Keratinocyte (primary cell): ENCODE measurements at places on chromosomes 12 and 14.

DNA sequence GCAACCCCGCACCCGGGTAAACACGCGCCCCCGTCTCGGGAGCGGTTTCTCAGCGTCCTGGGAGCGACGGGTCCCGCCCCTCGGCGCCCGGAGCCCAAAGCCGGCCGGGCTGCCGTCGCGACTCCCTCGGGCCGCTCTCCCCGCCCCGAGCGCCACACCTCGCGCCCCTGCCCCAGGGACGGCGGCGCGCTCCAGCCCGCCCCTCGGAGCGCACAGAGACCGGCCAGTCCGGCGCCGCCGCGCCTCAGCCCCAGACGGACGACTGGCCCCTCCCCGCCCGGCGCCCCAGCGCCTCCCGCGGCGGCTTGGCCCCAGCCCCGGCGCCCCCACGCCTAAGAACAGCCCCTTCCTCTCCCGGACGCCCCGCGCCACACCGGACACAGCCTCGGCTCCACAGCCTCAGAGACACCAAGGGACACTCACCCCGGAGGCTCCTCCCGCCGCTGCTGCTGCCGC lies 411 bp downstream of the BTBD7 start:
- DNase-seq: no peak

- DNase-seq: no peak
Observed at GRCh38 chr12:26327975-26328644, 132.7 kb downstream of the SSPN start.

GRCh38 chr12:107955966-107956643 lies 173.0 kb upstream of the WSCD2 start:
- no peak for DNase-seq

DNA sequence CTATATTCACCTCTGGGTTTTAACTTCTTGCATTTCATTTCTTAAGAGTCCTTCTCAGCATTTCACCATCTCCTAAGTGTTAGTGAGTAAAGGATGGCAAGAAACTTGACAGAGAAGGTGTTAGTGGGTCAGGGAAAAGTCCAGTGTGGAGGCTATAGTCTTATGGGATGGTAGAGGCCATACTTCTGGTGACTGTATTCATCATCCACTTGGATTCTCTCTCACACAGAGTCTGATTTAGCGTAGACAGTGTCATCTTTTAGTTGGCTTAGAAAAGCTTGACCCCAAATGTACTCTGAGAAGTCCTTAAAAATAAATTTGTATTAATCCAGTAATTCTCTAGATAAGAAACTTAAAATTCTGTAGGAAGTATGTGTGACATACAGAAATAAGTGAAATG lies 232.4 kb upstream of the FBXO33 start:
- DNase-seq: no peak

DNA sequence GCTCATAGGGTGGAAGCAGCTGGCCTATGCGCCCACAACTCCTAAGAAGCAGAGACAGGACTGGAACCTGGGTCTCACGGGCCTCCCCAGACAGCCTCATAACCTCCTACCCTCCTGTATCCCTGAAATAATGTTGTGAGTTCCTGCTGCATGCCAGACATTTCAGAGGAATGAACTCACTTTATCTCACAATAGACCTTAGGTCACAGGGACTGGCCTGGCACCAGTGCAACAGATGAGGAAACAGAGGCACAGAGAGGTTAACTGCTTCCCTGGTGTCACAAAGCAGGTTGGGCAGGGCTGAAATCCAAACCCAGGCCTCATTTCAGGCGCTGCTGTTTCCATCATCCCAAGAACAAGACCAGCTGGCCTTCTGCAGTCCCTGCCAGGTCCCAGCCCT lies 5.3 kb downstream of the PHETA1 start:
- no peak for DNase-seq

- DNase-seq: no peak
Observed at GRCh38 chr12:54398995-54399793, 14.7 kb upstream of the ZNF385A start.

DNA sequence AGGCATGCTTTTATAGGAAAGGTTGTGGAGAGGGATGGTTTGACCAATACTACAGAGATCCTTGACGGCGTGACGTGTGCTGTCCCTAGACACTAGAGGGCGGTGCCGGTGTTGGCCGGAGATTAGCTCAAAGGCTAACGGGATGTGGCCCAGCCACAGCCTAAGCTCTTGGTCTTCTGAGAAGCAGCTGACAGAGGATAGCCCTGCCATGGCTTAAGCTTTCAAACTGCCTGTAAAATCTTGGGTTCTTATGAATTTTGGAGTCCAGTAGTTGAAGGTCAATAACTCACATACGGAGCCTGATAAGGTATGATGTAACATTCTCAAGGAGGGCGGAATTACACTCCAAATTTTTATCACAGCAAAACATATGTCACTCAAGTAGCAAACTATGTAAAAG lies 515.7 kb upstream of the ATXN7L3B start:
- DNase-seq: no peak

GRCh38 chr12:43210485-43211192 lies 341.4 kb downstream of the ADAMTS20 start:
- DNase-seq: no peak

DNA sequence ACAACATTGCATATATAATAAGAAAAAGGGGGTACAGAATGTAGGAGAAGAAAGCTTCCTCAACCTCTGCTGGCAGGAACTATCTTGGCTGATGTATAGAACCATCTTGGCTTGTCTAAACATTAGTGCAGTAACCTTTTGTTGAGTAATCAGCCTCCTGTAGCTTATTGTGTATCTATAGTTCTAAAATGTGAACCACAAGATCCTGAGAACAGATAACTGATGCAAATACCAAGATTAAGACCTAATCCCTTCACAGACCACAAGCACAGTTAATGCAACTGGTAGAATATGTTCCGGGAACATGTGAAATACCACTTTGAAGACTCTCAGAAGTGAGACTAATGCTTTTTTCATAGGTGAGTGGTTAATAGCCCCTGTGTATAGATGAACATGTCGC lies 50.7 kb upstream of the KCNC2 start:
- DNase-seq: no peak

DNA sequence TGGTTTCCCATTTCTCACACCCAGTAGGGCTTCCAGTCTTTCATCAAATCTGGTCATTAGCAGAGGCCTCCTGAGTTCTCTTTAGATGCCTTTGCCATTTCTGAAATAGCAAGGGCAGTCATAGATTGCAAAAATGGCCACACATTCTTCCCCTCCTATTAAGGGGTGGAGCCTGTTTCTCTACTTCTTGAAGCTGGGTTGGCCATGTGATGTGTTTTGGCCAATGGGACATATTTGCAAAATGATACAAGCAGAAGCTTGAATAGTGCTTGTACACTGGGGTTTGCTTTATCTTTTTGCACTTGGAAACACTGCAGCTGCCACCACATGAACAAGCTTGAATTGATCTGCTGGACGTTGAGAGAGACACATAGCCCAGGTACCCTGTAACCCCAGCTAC lies 109.3 kb downstream of the VRK1 start:
- no peak for DNase-seq

GRCh38 chr12:106386813-106387535 lies 29.4 kb downstream of the POLR3B start:
- peak; percentile 7 for DNase-seq

- peak; percentile 17 for DNase-seq
Observed at GRCh38 chr12:94133964-94134795, 14.2 kb upstream of the PLXNC1 start.

- peak; percentile 84 for DNase-seq
Observed at GRCh38 chr12:74890237-74890599, 319.4 kb downstream of the KCNC2 start.

- DNase-seq: no peak
Observed at GRCh38 chr12:113298861-113299545, 35.9 kb downstream of the SLC8B1 start.

- no peak for DNase-seq
Observed at GRCh38 chr14:24879661-24880386, 170.1 kb downstream of the STXBP6 start.

DNA sequence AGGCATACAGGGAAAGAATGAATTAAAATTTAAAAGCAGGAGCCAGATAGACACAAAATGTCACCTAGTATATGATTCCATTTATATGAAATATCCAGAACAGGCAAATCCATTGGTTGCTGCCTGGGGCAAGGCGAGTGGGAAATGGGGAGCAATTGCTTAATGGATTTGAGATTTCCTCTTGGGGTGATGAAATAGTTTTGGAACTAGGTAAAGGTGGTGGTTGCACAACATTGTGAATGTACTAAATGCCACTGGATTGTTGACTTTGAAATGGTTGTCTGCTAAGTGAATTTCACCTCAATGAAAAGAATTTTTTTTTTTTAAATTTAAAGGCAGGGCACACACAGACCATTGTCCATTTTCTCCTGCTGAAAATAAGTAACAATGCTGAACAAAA lies 61.9 kb downstream of the ABCC9 start:
- no peak for DNase-seq

DNA sequence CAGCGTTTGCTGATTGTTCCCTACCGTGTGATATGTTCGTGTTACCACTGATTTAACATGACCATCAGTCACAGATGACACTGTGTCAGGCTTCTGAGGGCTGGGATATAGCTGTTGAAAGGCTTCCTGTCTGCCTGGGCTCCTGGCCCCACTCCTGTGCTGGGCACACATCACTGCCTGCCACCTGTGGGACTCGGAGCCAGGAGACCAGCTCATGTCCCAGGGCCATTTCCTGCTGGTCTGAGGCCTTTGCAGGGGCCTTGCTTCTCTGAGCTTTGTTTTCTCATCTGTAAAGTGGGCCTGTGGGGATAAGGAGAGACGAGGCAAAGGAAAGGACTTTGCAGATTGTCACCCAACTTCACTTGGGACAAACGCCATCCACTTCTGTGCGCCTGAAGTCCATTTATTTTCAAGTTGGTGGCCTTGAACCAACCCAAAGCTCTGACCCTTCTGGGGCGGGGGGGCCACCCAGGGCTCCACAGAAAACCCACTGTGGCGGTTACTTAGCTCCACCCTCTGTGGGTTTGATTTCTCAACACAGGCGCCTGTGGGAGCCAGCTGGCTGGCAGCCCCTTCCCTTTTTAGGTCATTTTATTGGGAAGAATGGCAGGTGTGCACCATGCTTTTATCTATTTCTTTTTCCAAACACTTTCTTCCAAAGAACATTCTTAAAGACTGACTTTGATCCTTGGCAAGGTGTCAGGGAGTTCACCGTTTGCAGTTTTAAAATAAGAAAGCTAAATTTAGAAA lies 54.1 kb downstream of the BEGAIN start:
- no peak for DNase-seq

GRCh38 chr12:112941528-112942335 lies 3.5 kb downstream of the OAS3 start:
- DNase-seq: no peak

- no peak for DNase-seq
Observed at GRCh38 chr12:84305144-84305543, 607.5 kb downstream of the SLC6A15 start.

- DNase-seq: no peak
Observed at GRCh38 chr14:68894802-68895703, 84.0 kb downstream of the ACTN1 start.

- DNase-seq: peak; percentile 5
Observed at GRCh38 chr12:59695379-59695778, 99.5 kb downstream of the SLC16A7 start.

DNA sequence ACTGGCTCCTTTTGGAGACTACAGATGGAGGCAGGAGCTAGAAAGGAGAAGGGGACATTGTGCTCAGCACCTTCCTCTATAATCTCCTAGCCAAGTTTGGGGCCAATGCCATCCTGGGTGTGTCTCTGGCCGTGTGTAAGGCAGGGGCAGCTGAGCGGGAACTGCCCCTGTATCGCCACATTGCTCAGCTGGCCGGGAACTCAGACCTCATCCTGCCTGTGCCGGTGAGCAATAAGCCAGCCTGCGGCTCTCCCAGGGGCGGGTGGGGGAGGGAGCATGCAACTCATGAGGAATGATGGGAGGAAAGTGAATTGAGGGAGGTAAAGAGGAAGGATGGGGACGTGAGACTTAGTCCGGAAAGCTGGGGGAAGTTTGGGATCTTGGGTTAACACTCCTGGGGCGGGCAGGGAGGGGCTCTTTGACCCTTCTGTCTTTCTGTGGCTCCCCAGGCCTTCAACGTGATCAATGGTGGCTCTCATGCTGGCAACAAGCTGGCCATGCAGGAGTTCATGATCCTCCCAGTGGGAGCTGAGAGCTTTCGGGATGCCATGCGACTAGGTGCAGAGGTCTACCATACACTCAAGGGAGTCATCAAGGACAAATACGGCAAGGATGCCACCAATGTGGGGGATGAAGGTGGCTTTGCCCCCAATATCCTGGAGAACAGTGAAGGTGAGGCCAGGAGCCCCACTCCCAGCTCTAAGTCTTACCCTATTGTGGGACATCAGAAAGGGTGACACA lies 3.3 kb downstream of the ENO2 start:
- no peak for DNase-seq

DNA sequence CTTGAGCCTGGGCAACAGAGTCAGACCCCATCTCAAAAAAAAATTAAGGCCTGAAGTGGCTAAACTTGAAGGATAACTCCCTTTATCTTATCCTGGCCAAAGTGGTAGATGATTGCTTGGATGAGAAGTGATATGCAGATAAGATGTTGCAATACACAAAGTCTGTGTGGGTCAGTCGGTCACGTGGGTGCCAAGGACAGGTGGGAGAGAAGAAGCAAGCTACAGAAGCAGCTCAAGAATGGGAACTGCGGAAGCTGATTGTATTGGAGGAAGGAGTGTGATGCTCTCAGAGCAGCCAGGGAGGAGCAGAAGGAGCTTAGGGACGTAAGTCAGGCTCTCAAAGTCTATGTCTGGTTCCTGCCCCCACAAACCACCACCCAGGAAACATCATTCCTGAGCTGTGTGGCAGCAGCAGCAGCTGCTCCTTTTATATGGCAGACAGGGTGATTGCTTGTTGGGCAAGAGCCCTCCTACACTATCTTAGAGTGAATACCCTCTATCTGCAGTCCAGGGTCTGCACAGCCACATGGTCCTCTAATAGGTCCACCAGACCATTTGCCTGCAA lies 54.5 kb downstream of the ATP2A2 start:
- DNase-seq: no peak

DNA sequence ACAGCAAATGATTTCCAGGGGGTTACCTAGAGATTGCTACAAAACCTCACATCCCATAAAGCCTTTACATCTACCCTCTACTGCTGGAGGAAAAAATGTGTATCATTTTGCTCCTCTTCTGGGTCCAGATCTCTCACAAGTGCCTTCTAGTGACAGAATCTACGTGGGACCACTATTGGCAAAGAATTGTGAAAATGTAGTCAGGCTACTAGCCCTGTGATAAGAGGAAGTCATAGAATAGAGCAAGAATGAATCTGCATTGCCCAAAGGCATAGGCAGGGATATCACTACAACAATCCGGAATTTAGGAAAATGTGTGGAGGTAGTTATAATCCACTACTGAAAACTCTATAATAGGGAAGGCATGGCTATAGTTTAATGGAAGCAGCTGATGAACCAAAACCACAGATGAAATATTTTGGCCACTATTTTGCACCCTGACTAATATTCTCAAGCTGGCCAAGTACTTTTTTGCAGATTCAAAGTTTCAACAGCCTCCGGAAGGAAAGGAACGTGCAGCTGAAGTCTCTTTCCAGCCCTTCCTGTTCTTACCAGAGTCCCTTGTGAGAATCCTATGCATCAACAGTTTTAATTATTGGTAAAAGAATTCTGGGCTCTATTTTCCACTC lies 176.8 kb downstream of the PHLDA1 start:
- no peak for DNase-seq

DNA sequence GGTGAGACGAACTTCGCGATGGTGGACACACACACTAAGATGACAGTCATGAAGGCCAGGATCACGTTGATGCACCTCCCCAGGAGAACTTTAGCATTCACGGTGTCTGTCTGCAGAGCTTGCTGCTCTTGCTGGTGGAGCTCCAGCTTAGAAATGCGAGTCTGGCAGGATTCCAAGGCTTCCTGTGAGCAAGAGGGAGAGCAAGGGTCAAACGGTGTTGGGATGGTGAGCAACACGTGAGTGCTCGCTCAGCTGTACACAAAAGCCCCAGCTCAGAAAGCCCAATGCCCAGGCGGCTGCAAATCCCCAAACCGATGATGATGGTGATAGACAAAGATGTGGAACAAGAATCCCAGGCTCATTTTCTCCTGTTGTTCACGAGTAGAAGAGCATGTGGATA lies 78.8 kb downstream of the TMCC3 start:
- DNase-seq: no peak
